ENCODE measurements at places on chromosomes 16 and 17.

DNA sequence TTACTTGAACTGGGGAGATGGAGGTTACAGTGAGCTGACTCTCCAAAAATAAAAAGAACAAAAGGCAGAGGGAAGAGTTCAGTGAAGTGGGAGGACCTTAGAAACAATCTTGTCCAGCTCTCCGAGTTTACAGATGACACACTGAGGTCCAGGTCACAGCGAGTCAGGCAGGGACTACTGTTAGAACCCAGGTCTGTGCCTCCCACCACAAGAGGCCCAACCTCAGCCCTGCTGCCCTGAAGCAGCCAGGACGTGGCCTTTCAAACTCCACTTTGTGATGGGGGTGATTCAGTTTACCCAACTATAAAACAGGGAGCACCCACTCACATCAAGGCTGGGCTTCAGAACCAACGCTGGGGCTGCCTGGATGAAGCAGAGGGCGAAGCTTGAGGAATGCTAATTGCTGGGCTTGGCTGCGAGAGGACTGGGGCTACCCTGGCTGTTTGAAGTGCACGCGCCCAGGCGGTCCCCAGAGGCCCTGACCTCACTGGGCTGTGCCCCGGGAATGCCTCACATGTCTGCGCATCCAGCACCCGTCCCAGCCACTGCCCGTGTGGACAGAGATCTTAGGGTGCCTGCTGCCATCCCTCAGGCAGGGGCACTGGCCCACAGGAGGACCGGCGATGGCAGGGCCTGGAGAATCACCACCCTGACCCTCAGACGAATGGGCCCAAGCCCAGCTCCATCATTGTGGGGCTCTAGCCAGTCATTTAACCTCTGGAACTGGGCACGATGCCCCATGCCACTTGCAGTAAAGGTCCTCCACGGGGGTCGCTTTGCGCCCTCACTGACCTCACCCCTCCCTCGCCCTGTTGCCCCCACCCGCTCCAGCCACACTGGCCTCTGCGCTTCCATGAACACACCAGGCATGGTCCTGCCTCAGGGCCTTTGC is 11.4 kb downstream of the SLC5A10 start:
- DNase-seq = no peak

GRCh38 chr16:53429221-53429943 is 4.9 kb upstream of the RBL2 start:
- no peak for DNase-seq

DNA sequence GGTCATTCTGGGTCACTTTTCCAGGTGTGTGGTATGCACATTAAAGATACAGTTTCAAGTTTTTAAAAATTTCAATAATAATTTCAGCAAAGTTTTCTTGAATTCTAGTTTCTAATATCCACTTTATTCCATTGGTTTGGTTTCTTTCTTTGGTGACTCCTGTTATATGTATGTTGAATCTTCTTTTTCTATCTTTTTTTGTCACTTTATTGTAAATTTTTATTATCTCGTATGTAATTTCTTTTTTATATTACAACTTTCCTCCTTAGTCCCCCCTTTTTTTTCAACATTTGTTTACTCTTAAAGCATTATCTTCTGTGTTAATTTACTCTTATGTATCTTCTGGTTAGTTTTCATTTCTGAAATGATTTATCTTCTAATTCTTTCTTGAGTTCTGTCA is 57.5 kb downstream of the NF1 start:
- DNase-seq = no peak

DNA sequence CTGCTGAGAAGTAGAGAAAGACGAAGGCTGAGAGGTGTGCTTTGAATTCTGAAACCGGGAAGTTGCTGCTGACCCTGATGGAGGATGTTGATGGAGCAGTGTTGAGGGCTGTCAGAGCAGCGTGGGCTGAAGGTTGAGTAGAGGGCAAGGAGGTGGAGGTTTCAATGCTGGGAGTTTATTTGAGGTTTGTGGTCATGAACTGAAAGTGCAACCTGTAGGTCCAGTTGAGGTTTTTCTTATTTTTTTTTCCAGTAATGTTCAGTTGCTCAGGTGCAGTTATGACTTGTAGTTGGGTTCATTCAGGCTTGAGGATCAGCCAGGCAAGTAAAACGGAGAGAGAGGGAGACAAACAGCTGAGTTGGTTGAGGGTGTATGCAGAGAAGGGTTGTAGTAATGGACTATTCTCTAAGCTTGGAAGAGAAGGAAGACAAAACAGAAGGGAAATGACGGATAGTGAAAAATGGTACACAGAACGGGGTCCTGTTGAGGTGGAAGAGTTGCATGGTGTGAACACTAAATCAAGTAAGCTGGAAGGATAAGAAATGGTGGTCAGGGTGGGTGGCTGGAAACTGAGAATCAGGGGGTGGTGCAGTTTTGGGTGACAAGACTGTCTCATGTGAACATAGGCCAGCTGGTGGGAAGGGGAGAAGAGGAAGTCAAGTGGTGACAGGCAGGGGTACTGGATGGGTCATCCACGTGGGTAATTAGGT is 8.7 kb upstream of the UBE2G1 start:
- DNase-seq = no peak

DNA sequence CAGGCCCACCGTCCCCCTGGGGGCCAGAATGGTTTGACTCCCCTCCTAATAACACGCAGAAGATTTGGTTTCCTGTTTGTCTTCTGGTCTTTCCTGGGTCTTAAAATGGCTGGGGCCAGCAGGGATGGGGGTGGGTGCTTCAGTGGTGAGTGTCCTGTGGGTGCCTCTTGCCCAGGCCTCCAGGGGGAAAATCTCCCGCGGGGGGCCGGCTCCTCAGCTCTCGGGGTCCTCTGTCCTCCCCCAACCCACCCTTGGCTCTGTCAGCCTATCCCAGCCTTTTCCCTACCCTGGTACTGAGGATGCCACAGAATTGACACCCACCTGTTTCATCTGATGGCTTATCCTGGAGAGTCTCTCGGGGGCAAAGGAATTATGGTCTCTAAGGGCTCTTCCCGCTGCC is 23.8 kb upstream of the SDR42E2 start:
- no peak for DNase-seq

- no peak for DNase-seq
These were observed 21.9 kb downstream of the PRKAR1A start for GRCh38 chr17:68533887-68534694.

- DNase-seq = no peak
These were observed 148.1 kb downstream of the SALL1 start for GRCh38 chr16:51002881-51003490.
